ENCODE measurements at places on chromosomes 12 and 14.

DNA sequence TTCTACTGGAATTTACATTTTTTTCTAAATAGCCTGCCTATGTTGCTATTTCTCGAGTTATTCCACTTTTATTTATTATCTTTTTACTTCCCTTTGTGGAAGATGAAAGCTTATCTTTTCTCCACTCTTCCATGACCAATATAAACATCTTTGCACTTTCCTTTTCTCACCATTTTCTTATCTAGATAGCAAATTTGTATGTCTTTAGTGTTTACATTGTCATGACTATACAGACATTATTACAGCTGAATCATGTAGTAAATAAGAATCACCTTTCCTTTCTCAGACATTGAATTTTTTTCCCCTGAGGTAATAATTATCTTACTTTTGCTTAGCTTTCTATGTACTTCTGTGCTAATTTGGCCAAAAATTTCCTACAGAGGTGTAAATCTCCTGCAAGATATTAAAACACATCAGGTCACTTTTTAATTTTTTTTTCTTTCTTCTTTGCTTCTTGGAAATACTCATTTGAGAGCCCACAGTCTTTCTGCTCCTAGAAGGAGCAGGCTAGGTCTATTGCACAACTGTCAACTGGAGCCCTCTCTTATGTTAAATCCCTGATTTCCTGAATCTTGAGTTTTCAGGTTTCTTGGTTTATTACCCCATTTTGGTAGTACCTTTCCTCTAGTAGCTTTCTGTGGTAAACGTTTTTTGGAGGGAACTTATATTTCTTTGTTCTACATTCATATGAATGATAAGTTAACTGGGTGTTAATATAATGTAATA is 109.0 kb upstream of the ATP2B1 start:
- DNase-seq, result no peak

DNA sequence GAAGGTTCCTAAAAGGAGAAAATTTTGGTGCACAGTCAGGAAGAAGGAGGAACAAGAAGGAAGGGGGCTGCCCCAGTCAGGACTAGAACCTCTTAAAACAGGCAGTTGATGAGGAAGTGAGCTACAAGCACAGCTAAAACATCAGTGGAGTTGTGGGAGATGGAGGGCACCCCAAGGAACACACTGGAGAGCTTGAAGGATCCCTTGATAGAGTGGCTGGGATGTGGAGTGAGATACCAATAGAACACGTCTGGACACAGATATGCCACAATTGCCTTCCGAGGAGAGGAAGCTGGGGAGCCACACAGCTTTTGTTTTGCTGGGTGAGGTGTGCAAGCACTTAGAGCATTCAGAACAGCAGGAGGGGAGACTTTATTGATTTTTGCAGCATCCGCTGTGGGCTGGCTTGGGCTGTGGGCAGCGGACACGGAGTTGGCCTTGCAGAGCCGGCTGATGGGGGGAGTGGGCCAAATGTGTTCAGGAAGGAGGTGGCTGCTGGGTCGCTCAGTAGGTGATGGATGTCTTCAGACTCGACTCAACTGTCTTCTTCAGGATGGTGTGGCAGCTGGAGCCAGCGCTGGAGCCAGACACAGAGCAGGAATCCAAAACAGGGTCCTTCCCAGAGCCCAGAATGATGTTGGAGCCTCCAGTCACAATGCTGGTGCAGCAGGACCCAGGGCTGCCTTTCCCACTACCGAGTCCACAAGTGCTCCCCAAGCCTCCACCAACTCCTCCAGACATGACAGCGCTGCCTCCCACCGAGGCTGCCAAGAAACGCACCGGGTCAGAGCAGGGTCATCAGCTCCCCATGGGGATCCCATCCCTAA is 4.7 kb upstream of the KRT79 start:
- no peak for DNase-seq

GRCh38 chr14:58626431-58626831 is 11.3 kb upstream of the DACT1 start:
- DNase-seq, result no peak

DNA sequence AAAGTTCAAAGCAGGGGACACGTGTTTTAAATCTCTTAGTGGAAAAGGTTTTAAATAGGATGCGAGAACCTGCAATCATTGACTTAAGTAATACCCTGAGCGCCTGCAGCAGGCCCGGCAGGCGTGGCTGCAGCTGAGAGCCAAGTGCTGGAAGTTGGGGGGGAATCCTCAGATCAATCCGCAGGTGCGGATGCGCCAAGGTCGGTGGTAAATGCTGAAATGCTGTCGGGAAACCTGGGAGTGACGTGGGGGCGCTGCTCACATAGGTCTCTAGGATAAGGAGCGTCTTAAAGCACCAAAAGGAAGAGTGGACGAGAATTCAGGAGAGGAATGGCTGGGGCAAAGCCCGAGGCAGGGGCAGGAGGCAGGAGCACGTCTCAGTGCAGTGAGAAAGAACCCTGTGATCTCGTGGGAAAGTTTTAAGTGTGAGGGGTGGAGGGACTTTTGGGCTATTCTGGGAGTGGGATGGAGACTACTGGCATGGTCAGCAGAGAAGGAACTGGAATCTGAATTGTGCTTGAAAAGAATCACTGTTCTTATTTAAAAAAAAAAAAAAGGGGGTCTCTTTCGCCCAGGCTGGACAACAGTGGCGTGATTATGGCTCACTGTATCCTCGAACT is 883 bp upstream of the CDCA4 start:
- DNase-seq, result peak; percentile 35

DNA sequence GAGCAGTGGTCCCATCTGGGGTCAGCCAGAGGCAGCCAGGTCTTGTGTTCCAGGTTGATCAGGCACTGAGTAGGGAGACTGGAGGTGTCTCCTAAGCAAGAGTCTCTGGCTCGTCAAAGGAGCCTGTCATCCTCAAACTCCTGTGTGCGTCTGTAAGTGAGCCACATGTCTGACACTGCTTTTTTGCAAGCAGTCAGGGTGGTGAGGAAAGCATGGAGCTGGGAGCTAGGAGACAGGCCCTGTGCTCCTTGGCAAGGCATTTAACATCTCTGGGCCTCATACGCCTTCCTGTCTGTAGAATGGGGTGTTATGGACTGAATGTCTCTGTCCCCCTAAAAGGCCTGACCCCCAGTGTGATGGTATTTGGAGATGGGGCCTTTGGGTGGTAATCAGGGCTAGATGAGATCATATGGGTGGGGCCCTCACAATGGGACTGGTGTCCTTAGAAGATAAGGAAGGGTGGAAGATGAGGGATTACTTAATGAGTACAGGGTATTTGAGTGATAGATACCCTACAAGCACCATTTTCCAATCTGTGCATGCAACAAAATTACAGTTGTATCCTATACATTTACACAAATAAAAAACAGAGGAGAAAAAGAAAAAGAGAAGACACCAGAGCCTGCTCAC is 53.0 kb downstream of the ARL6IP4 start:
- no peak for DNase-seq

- DNase-seq, result no peak
Observed at GRCh38 chr12:20475542-20475941, 107.2 kb downstream of the PDE3A start.

GRCh38 chr12:57262126-57262822 is 11.3 kb upstream of the STAC3 start:
- DNase-seq, result no peak

DNA sequence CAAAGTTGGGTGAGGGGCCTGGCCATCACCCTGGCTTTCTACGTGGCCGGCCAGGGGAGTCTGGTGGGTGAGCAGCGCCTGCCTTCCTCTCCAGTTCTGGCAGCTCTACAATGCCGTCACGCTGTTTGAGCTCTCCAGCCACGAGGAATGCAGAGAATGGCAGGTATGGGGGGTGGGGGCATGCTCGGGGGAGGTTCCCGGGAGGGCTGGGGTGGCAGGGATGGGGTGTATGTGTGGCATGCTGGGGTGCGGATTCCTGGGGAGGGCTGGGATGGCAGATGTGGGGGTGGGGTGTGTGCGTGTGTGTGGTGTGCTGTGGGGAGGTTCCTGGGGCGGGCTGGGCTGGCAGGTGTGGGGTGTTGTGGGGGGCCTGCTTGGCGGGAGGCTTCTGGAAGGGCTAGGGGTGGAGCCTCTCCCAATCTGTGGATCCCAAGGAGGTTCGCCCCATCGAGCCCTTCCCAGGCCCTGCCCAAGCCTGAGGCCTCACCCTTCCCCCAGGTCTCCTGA is 18.5 kb downstream of the RHOF start:
- DNase-seq, result no peak

GRCh38 chr12:86698641-86698980 is 442.4 kb upstream of the MGAT4C start:
- DNase-seq, result no peak

DNA sequence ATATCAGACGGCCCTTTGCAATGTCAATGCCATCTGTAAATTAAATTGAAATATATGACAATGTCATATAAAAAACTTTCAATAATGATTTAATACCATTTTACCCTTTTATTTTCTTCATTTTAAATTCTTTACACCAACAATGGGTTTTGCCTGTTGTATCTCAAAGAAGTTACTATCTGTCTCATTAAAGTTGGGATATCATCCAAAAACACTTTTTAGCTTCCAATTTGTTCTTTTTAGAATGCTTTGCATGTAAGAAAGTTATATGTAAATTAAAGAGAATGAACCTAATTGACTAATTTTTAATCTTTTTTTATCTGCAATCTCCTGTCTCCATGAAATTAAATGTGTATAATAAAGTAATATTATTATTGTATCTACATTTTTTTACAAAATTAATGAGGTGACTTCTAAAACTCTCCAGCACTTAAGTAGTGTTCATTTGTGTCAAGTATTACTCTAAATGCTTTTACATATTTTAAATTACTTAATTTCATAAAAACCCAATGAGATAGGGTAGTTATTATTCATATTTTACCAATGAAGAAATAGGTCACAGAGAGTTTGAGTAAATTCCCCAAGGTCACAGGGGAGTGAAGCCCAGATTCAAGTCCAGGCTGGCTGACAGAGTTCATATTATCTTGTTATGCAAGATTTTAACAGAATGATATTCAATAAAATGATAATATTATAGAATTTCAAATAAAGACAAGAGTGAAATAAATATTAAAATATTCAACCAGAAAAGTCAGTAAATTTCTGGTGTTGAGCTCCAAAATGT is 673.0 kb upstream of the FLRT2 start:
- no peak for DNase-seq

DNA sequence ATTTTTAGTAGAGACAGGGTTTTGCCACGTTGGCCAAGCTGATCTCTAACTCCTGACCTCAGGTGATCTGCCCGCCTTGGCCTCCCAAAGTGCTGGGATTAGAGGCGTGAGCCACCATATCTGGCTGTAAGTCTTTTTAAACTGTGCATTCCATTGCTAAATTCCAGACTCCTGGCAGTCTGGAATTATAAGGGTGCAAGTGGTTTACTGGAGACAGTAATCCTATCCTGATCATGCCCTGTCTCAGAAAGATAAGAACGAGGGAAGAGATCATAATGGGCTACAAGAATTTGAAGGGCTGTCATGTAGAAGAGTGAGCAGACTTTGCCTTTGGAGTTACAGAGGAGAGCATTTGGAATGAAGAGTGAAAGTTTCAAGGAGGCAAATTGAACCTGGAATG is 6.8 kb upstream of the SLC4A8 start:
- DNase-seq, result no peak

DNA sequence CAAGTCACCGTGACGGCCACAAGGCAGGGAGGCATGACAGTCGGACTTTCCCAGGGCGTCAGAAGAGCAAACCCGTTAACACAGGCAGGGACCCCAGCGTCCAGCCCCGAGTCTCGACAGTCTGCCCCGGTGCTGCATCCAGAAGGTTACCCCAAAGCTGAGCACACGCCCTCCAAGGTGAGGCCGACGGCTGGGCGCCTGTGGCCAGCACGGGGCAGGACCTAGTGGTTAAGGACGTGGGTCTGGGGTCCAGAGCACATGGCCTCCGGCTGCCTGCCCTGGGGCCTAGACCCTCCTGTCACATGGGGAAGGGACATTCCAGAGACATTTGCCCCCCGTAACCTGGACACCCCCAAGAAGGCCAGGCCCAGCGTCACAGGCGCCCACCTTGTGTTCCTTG is 29.7 kb upstream of the BTBD6 start:
- no peak for DNase-seq

GRCh38 chr12:6279631-6280030 is 30.9 kb upstream of the PLEKHG6 start:
- no peak for DNase-seq

- DNase-seq, result no peak
Observed at GRCh38 chr12:32478858-32479725, 79.7 kb downstream of the FGD4 start.

GRCh38 chr14:99702115-99702514 is 18.0 kb downstream of the CYP46A1 start:
- no peak for DNase-seq

DNA sequence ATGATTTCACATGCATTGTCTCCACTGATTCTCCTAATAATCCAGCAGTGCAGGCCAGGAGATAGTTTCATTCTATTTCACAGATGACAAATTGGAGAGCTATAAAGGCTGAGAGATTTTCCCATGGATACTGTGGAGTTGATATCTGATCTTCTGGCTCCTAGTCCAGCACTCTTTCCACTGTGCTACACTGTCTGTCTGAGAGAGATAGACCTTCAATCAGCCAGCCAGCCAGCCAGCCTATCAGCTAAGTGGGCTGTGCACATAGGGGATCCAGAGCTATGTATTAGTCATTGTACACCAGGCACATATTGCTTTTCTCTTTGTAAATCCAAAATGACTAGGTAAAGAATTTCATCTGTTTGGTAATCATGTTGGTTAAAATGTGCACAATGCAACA is 91.8 kb upstream of the ATP2B1 start:
- DNase-seq, result no peak

GRCh38 chr12:43155376-43155775 is 396.6 kb downstream of the ADAMTS20 start:
- no peak for DNase-seq

GRCh38 chr14:50714450-50715073 is 46.5 kb upstream of the SAV1 start:
- no peak for DNase-seq

DNA sequence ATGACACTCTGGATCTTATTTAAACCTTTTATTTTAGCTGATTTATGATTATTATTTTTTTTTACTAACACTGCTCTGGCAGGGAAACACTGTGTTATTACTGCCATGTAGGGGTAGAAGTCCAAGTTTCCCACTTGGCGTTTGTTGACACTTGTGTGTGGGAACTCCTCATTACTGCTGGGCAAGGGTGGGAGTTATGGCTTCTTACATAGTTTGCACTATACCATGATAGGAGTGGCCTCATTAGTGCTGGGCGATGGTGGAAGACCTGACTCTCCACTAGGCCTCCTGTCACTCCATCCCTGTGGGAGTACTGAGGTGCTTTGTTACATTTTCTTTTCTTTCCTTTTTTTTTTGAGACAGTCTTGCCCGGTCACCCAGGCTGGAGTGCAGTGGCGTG is 83.5 kb downstream of the BRMS1L start:
- no peak for DNase-seq

All from NCI-H1930 (cell line).